ENCODE measurements at places on chromosomes 5 and 9. TPM values are rescaled to one million over a fixed set of nuclear protein-coding genes. Genes with fewer than 3 reads are reported as not detected.

DNA sequence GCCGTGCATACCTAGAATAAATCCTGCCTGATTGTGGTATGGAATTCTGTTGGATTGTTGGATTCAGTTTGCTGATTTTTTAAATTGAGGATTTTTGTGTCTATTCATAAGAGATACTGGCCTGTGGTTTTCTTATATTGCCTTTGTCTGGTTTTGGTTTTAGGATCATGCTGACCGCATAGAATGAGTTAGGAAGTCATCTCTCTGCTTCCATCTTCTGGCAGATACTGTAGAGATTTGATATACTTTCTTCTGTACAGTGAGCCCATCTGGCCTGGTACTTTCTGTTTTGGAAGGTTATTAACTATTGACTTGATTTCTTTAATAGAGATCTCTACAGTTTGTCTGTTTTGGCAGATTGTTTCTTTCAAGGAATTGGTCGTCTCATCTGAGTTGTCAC, 14.7 kb downstream of the CEP72 start:
- H3K4me3 ChIP-seq = no peak overlapping the region
- H3K27ac ChIP-seq = no peak overlapping the region
- no peaks in the 10 kb centered on the region for H3K4me1 ChIP-seq
- peaks cover 24% of the 10 kb centered on the region for H3K36me3 ChIP-seq
- no peak for DNase-seq

The RPP25L gene
- 26.8 TPM for total RNA-seq

The PCDHGB5 gene
- not detected for total RNA-seq

GRCh38 chr5:32733590-32734340, 22.6 kb downstream of the NPR3 start:
- no peaks in the 10 kb centered on the region for H3K4me1 ChIP-seq
- H3K4me3 ChIP-seq = no peak overlapping the region
- peaks cover 12% of the 10 kb centered on the region for H3K27me3 ChIP-seq
- H3K36me3 ChIP-seq = no peaks in the 10 kb centered on the region
- no peak overlapping the region for H3K27ac ChIP-seq
- DNase-seq = no peak

The PFN3 gene
- not detected for total RNA-seq

DNA sequence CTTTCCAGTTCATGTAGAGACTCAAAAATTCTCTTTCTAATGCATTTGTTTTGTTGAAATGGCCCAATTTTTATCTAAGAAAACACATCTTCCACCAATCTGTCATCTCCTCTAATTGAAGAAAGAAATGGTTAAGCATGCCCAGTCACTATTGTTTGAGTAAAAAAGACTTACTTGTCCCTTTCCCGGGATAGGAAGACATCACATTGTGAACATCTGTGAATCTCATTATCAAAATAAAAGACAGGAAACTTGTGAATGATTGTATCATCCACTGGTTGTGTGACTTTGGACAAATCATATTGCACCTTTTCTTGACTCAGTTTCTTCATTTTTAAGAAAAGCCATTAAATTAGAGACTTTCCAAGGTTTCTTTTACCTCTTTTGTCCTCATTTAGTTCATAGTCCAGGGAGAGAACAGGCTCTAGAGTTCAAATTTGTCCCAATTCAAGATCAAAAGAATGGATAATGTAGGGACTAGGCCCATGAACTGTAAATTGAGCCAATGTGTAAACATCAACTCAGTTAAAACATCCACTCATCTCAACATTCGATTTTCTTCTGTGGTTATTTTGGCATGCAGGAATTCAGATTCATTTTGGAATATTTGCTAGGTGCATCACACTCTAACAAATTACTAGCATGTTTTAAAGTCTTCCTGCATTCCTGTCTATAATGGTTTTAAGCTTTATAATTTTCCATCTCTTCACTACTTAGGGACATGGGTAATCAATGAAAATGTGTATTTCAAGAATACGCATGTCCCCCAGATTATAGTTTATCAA, 838.0 kb upstream of the WWC1 start:
- no peaks in the 10 kb centered on the region for H3K27me3 ChIP-seq
- no peak overlapping the region for H3K27ac ChIP-seq
- DNase-seq = no peak
- H3K36me3 ChIP-seq = no peaks in the 10 kb centered on the region

The PAIP1 gene
- total RNA-seq = 35.3 TPM

- H3K36me3 ChIP-seq = no peaks in the 10 kb centered on the region
- H3K27ac ChIP-seq = no peak overlapping the region
- no peaks in the 10 kb centered on the region for H3K4me1 ChIP-seq
- DNase-seq = no peak
- no peaks in the 10 kb centered on the region for H3K27me3 ChIP-seq
These were observed 46.0 kb downstream of the VAV2 start for GRCh38 chr9:133945977-133946753.

- no peaks in the 10 kb centered on the region for H3K36me3 ChIP-seq
- H3K27me3 ChIP-seq = peaks cover 5% of the 10 kb centered on the region
- H3K4me1 ChIP-seq = no peaks in the 10 kb centered on the region
- H3K27ac ChIP-seq = no peak overlapping the region
These were observed 404.7 kb downstream of the TLE4 start for GRCh38 chr9:79976257-79977073.

The RGS3 gene
- total RNA-seq = 41.6 TPM

DNA sequence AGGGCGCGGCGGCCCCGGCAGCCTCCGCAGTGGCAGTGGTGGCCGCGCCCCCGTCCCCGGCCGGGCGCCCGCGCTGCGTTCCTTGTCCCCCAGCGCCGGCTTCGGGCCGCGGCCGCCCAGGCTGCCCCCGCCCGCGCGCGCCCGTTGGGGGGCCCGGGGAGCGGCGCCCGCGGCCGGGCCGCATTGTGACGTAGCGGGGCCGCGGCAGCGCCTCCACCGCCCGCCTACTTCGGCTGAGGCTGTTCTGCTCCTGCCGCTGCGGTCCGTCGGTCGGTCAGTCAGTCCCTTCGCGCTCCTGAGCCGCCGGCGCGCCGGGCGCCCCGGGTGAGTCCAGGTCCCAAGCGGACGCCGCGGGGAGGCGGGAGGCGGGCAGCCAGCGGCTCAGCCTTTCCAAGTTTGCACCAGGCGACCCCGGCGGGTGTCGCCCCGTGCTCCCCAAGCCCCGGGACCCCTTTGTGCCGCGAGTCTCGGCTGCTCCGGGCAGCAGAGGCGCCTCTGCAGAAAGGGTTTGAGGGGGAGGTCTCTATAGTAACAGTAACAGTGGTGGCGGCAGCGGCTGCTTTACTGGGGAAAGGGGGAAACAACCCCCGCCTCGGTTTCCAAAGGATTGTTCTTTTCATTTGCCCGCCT, at the start of gene SNCAIP:
Gene SNCAIP, plus strand, starts transcription at position 277 of the 630 bp plus-strand sequence. CDS start 78,898 bp downstream, outside the sequence.
- no peak for DNase-seq
- H3K27ac ChIP-seq = no peak within 1 kb of the TSS
- H3K4me3 ChIP-seq = no peak within 1 kb of the TSS
- peaks cover 55% of the 10 kb centered on the region for H3K27me3 ChIP-seq

The SOX30 gene
- total RNA-seq = not detected

GRCh38 chr9:16361118-16361517, 509.4 kb downstream of the BNC2 start:
- no peaks in the 10 kb centered on the region for H3K36me3 ChIP-seq
- no peaks in the 10 kb centered on the region for H3K27me3 ChIP-seq
- H3K27ac ChIP-seq = no peak overlapping the region
- DNase-seq = no peak

GRCh38 chr5:34712565-34712964, 56.4 kb downstream of the RAI14 start:
- H3K4me1 ChIP-seq = no peaks in the 10 kb centered on the region
- no peak overlapping the region for H3K4me3 ChIP-seq
- H3K36me3 ChIP-seq = no peaks in the 10 kb centered on the region
- no peak overlapping the region for H3K27ac ChIP-seq
- H3K27me3 ChIP-seq = no peaks in the 10 kb centered on the region

The EIF4EBP3 gene
- 9.5 TPM for total RNA-seq

DNA sequence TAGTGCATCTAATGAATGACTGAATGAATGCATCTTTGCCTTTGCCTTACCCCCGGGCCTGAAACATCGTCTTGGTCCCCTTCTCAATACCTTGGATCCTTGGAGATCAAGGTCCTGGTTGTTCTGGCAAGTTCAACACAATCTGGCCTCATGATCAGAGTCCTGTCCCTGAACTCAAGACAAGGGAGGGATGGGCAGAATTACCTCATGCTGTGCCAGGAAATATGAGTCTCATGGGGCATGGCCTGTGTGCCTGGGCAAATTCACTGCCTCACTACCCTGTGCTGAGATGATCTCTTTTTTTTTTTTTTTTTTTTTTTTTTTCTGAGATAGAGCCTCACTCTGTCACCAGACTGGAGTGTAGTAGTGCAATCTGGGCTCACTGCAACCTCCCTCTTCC, 630 bp upstream of the BTNL3 start:
- H3K4me3 ChIP-seq = no peak overlapping the region
- no peak overlapping the region for H3K27ac ChIP-seq
- H3K27me3 ChIP-seq = peaks cover 25% of the 10 kb centered on the region
- no peaks in the 10 kb centered on the region for H3K4me1 ChIP-seq
- no peaks in the 10 kb centered on the region for H3K36me3 ChIP-seq

DNA sequence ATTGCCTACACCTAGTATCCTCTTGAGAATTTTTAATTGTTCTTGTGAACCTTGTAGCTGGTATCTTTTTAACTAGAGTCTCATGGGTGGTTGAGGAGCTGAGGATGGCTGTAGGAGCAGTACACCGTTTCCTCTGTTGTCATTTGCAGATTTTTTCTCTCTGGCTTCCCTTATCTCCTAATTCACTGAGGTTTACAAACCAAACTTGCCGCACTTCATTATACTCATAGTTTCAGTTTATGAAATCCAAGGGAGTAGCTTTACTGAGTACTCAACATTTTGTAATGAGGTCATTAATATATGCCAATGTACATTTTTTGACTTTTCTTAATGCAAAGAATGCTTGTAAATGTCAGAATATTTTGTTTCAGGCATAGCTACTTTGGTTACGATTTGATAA, 154.2 kb downstream of the CCDC171 start:
- no peak overlapping the region for H3K27ac ChIP-seq
- no peaks in the 10 kb centered on the region for H3K4me1 ChIP-seq
- H3K27me3 ChIP-seq = peaks cover 2% of the 10 kb centered on the region
- H3K36me3 ChIP-seq = no peaks in the 10 kb centered on the region

- H3K27me3 ChIP-seq = no peaks in the 10 kb centered on the region
- H3K4me1 ChIP-seq = no peaks in the 10 kb centered on the region
- no peak for DNase-seq
- no peak overlapping the region for H3K4me3 ChIP-seq
- no peak overlapping the region for H3K27ac ChIP-seq
These were observed 1041.2 kb downstream of the DTWD2 start for GRCh38 chr5:117947121-117947520.

GRCh38 chr5:125219710-125220109, 473.3 kb upstream of the ZNF608 start:
- H3K4me3 ChIP-seq = no peak overlapping the region
- no peak overlapping the region for H3K27ac ChIP-seq

DNA sequence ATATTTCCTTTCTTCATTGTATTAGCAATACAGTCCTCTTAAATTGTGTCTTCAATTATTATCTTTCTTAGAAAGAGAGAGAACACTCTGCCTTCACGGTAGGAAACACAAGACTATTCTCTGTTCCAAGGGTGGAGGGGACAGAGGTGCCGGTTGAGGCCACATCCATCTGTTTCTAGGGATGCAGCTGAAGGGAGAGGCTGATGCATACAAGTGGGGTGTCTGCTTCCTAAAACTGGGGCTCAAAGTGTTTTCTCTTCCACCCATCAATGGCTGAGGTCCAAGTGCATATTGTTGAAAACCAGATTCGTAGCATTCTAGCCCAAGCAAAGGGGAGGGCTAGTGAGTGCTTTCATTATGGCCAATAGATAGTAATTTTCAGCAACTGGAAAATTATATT, 9.5 kb downstream of the IRX2 start:
- DNase-seq = no peak
- no peaks in the 10 kb centered on the region for H3K36me3 ChIP-seq
- no peaks in the 10 kb centered on the region for H3K4me1 ChIP-seq

The SLC34A1 gene
- total RNA-seq = 0.12 TPM

DNA sequence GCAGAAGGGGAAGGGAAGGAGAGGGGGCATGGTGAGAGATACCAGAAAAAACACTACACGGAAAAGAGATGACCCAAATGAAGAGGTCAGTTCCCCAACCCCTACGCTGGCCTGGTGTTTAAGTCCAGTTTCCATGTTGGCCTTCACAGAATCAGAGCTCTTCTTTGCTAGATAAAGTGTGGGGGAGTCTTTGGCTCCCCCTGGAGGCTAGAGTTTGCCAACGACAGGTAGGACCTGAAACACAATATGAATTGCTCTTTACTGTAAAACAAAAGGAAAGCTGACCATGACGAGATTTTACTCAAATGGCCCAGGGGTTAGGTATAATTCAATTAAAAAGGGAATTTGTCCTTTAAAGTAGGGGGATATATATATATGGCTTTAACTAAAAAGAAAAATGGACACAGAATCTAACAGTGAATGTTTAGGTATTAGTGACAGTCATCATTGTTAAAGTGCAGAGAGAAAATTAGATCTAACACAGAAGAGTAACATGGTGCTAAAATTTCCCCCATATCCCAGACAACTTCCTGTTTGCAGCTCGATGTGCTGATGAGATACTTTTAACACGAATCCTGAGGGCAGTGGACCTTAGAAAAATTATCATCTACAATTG, 92.0 kb downstream of the SV2C start:
- H3K27me3 ChIP-seq = no peaks in the 10 kb centered on the region
- H3K27ac ChIP-seq = peak overlapping the region; percentile 89
- H3K36me3 ChIP-seq = peaks cover 2% of the 10 kb centered on the region
- peak; percentile 68 for DNase-seq
- H3K4me1 ChIP-seq = peaks cover 40% of the 10 kb centered on the region
- peak overlapping the region; percentile 47 for H3K4me3 ChIP-seq

- no peak for DNase-seq
- H3K27ac ChIP-seq = no peak overlapping the region
- H3K36me3 ChIP-seq = no peaks in the 10 kb centered on the region
- H3K27me3 ChIP-seq = peaks cover 2% of the 10 kb centered on the region
These were observed 142.8 kb downstream of the ENC1 start for GRCh38 chr5:74497706-74498105.

The PCDHGB3 gene
- 0.12 TPM for total RNA-seq

DNA sequence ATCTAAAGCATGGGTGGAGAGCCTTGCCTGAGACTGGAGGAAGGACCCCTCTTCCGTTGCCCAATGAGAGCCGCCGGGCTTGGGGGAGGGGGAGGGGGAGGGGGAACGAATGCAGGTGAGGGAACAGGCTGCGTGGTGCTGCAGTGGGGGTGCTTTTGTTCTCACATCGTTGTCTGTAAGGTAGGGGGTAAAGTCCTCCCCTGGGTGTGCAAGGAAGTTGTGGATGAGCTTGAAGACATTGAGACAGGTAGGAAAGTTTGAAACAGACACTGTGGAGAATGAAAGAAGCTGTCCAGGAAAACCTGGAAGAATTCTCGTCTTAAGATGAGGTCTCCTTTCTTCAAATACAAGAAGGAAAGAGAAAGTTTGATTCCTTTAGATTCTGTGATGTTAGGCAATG, 94.1 kb upstream of the LIFR start:
- peaks cover 9% of the 10 kb centered on the region for H3K4me1 ChIP-seq
- H3K27me3 ChIP-seq = peaks cover 16% of the 10 kb centered on the region
- DNase-seq = no peak
- no peak overlapping the region for H3K27ac ChIP-seq
- no peaks in the 10 kb centered on the region for H3K36me3 ChIP-seq

The GAS1 gene
- 0.62 TPM for total RNA-seq
